ENCODE measurements at places on chromosomes 6 and 20.

DNA sequence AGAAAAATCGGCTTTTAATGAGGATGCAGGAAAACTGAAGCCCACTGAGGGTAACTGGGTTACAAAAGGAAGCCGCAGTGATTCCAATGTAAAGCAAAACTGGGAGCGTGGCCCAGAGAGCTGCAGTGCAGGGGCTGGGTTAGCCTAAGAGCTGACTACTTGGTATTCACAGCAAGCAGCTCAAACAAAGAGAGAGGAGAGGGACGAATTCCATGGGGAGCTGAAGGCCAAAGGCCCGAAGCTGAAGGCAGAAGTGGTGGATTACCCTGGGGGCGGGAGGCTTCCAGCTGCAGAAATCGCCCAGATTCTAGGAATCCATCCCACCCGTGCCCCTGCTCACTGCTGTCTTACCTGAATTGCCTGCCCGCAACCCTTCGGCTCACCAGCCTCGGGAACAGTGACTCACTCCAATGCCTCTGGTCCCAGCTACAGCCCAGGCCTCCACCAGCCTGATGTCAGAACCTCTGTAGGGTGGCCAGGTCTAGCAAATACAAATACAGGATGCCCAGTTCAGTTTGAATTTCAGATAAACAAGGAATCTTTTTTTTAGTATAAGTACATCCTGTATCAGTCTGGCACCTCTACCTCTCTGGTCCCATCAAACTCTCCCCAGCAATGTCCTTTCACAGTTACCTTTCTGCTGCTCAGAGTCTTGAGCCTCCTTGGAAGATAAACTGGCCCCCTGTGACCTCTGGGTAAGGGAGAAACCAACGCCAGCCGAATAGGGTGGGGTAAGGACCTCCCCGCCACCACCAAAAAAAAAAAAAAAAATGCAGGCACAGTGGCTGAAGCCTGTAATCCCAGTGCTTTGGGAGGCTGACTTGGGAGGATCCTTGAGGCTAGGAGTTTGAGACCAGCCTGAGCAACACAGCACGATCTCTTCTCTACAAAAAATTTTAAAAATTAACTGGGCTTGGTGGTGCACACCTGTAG is 14.6 kb upstream of the ZMYND8 start:
- no peak for DNase-seq

DNA sequence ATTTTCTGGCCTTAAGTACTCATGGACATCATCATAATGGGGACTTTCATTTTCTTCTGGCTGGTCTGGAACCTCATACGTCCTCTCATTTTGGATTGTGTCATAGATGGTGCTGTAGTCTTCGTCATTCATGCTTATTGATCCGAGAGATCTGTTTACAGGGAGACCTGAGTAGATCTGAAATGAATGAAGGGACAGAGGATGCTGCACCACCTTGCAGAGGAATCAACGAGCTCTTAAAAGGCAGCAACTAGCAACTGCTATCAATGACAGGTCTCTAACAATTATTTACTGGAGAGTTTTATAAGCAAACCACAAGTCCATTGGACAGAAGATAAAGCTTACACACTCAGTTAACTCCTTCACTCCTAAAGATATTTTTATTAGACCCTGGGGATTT is 49.7 kb upstream of the ENPP4 start:
- peak; percentile 46 for DNase-seq

DNA sequence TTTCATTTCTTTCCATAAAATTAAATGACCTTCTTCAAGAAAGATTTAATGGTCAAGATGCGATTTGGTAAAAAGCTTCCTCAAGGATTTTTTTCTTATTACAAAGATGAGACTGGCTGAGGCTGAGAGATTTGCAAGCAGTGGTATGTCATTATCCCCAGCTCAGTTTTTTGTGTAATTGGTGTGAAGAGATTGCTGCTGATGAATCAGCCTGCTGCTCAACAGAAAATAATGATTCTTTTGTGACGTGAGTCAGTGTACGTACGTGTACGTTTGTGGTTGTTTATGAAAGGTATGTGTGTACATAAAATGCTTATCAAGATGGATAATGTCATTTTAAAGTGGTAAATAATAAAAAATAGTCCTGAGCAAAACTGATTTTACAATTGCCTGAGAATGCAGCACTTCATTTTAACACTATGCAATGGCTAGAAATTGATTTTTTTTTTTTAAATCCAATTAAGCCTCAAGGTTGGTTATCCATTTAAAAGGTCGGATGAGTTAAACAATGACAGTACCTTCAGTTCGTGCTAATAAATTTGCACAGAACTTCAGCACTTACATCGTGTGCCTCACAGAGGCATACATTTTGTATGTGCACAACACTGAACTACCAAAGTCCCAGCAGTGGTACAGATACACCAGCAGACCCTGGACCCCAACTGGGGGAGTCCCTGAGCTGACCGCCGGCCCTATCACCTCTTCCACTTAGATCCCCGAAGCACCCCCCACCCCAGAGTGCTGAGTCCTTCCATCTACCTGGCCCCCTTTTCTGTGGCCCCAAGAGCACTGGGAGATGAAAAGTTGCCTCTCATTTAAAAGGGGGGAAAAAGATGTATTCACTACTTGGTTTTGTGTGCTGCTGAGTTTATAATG is 9.7 kb upstream of the NPEPL1 start:
- DNase-seq: no peak

DNA sequence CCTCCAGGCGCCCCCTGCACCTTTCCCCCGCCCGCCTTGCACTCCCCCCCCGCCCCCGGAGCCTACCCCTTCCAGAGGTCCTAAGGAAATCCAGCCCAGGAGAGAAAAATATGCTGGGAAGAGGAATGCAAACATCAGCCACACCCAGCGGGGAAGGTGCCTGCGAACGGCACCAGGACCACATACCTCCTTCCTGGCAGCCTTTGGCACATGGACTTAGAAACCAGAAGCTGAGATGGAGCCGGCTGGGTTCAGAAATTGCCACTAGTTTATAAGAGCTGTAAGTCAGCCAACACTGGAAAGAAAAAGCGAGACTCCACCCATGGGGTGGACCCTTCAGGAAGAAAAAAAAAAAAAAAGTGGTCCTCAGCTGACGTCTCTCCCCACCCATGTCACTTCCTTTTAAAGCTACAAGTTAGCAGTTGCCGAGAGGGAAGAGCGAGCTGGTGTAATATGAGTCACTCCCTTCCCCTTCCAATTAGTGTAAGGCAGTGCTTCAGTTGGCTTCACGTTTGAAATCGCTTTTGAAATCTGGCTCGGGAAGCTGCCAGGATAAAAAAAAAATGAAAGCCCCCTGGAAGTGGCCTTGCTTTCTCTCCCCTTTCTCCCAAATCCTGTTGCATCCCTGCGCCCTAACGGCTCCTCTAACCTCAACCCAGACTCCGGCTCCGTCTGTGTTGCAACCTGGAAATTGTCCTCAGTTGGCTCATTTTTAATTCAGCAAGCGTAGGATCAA is at the start of gene AGPAT4:
Gene AGPAT4, minus strand, starts transcription at position 310 of the 736 bp plus-strand sequence. CDS start 41,848 bp downstream, outside the sequence.
- peak; percentile 84 for DNase-seq

DNA sequence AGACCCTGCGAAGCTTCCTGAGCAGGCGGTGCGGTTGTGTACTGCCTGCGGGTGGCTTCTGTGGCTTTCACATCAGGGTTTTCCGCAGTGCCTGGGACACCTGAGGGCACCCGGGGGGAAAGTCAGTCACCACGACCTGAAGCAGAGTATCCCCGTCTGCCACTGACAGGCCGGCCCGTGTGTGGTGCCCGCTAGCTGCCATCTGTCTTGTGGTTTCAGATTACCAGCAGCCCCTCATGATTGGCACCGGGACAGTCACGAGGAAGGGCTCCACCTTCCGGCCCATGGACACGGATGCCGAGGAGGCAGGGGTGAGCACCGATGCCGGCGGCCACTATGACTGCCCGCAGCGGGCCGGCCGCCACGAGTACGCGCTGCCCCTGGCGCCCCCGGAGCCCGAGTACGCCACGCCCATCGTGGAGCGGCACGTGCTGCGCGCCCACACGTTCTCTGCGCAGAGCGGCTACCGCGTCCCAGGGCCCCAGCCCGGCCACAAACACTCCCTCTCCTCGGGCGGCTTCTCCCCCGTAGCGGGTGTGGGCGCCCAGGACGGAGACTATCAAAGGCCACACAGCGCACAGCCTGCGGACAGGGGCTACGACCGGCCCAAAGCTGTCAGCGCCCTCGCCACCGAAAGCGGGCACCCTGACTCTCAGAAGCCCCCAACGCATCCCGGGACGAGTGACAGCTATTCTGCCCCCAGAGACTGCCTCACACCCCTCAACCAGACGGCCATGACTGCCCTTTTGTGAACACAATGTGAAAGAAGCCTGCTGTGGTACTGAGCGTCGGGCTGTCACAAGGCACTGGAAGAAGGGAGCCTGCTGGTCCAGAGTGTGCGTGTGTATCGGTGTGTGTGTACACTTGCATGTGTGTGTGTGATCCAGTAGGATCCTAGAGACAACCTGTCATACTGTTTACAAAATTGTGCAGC is 54.4 kb downstream of the GOPC start:
- DNase-seq: no peak

- no peak for DNase-seq
Measured at GRCh38 chr20:12467758-12468157, 541.0 kb upstream of the SPTLC3 start.

- DNase-seq: no peak
Measured at GRCh38 chr6:28224131-28225055, 682 bp upstream of the ZSCAN9 start.

DNA sequence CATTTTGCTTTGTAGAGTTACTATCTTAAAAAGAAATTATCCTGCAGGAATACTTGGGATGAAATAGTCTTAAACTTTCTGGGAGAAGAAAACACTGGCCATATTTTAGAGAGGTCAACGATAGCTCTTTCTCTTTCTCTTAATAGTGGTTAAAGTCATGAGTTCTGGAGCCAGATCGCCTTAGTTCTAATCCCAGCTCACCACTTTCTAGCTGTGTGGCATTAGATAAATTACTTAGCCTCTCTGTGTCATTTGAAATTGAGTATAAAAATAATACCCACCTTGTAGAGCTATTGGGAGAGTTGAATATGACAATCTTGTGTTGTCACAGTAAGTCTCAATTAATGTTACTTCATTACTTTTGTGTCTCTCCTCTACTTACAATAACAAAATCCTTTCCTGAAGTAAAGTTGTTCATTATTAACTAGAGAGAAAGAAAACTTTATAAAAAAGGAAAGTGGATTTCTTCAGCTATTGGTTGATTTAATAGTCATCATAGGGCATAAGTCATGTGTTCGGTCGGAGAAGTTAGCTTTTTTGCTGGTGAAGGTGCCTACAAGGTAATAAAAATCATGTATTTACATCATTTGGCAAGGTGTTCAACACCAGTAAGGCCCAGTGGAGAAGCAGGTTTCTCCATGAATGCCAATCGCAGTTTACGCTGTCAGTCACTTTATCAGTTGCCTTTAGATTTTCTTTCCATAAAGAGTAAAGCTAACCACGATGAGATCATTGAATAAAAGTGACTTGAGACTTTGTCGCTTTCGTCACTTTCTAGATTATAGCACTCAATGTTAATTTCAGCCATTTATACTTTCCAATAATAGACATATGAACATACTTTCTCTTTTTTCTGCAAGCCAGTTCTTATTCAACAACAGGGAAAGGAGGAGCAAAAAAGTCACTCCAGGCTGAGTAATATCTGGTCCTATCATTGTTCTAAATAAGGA is 2.0 kb downstream of the NEDD9 start:
- peak; percentile 72 for DNase-seq

- no peak for DNase-seq
Measured at GRCh38 chr20:41181567-41181966, 44.2 kb downstream of the PLCG1 start.

DNA sequence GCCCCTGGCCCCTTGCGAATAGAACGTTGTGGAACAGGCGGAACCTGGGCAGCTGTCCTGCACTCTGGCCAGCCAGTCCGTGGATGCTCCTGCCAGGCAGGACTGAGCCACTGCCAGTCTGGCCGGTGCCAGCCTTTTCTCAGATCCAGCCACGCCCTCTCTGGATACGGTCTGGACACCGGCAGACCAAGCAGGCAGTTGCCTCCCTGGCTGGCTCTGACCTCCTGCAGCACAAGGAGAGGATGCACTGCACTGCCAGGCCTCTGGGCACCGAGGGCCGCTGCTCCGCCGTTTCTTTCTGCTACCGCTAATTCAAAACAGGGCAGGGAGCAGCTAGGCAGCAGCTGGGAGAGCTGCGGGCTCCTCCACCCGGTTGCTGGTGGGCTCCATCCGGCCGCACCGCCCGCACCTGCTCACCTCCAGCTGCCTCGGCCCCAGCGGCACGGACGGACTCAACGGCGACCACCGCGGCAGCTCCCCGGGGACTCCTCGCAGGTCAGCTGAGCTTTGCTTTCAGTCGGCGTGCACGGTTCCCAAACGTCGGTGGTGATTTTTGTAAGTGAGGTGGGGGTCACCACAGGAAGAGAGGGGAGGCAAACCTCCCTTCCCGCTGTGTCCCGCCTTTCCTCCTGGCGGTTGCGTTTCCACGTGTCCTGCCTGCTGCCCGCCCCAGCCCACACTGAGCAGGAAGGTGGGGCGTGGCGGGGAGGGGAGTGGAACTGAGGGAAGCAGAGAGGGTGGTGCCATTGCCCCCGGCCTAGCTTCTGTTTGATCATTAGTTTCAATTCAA is 30.3 kb upstream of the AFDN start:
- DNase-seq: peak; percentile 73

- DNase-seq: no peak
Measured at GRCh38 chr20:8394308-8394945, 262.4 kb downstream of the PLCB1 start.

DNA sequence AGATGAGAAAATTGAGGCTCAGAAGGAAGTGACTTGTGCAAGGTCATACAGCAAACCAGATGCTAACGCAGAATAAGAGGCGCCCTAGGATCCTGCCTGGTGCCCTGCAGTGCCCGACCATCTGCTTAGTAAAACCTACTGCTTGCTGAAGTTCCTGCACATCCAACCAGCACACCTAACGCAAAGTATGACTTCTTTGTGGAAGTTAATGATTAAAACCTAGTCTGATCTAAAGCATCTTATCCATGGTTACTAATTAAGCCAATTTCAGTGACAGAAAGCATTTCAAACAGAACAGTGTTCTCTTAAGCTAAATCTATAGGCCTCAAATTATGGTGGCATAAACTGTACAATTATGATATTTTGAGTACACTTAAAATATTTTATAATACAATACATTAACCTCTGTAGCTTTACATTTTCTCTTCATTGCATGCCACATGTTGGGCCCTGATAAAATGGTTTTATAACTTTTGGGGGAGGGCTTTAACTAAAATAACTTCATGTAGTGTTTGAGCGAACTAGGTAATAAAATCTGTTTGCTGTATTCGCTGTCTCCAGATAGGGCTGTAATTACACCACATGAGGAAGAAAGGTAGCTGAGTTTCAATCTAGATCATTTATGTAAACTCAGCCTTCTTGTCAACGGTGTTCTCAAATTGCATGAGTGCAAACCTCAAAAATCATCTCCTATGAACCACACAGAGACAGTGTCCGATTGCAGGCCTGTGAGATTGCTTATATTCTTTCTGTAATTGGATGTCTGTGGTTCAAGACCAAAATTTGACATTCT is 37.5 kb upstream of the BEND3 start:
- peak; percentile 52 for DNase-seq

- DNase-seq: peak; percentile 54
Measured at GRCh38 chr6:41428996-41429421, 93.6 kb downstream of the NCR2 start.

DNA sequence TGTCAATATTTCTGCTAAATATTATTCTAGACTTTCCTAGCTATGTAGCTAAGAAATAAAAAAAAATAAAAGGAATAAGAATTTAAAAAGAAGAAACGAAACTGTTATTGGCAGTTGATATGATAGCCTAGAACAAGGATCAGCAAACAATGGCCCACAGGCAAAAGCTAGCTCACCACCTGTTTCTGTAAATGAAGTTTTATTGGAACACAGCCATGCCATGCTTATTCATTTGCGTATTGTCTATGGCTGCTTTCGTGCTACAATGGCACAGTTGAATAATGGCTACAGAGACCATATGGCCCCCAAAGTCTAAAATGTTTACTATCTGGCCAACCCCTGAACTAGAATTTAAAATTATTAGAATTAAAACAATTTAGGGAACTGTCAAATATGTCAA is 952.6 kb upstream of the MAP3K7 start:
- DNase-seq: no peak

All from HT-29 (cell line).